IMR-90 (cell line): ENCODE measurements at places on chromosomes 16 and 17. TPM values are rescaled to one million over a fixed set of nuclear protein-coding genes. Genes with fewer than 3 reads are reported as not detected.

IRX3 gene
- not detected in 2 replicates for polyA plus RNA-seq

DNA sequence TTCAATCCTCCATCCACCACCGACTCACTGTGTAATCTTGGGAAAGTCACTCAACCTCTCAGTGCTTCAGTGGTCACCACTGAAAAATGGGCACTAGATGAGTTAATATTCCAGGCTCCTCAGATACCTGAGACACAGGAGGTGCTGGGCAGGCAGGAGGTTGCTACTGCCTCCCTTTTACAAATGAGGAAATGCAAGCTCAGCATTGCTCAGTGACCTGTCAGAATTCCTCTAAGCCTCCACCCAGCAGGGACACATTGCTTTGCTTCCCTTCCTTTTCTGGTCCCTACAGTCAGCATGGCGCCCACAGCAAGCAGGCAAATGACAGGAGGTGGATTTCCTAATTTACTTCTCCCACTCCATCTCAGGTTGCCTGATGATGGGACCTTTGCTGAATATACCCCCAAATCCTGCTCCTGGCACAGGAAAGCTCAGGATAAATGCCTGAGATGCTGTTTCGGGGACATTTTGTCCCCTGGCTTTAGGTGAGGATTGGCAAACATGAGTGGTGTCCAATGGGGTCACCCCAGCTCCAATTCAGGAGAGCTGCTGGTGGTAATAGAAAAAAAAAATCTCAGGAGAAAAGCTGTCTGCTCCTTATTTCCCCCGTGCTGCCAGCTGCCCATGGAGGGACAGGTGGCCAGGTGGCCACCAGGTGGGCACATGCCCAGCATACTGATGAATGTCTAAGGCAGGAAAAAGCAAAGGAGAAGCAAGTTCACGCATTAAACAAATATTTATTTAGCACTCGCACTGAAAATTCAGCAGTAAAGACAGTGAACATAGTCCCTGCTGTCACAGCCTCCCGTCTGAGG lies 5.0 kb upstream of the KRT13 start:
- DNase-seq = no peak

- DNase-seq = peak; percentile 21
Measured at GRCh38 chr17:17170346-17170985, 35.7 kb downstream of the PLD6 start.

DNA sequence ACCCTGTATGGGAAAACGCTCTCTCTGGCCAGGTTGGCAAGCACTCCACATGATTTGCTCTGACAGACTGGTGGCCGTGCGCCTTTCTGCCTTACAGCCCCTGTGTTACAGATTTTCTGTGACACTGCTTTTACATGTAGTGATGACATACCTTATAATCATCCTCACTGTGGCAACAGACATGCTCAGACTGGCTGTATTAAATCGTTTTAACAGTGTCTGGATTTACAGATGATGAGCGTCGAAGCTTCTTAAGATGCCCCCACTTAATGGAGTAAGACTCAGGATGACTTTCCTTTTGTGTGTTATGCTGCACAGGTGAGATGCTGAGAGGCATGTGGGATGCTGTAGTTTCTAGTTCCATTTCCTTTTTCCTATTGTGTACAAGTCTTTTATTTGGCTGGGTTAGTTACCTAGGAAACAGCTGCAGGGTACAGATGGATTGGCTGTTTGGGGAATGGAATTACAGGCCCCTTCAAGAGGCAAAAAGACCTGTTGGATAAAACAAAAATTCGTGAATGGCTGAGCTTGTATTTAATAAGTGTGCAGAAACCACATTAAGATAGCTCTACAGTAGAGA lies 20.9 kb upstream of the VWA3A start:
- DNase-seq = no peak
